Type B pancreatic cell (in vitro differentiated cells): ENCODE measurements at places on chromosomes 16 and 17. TPM values are rescaled to one million over a fixed set of nuclear protein-coding genes. Genes with fewer than 3 reads are reported as not detected.
A peak's percentile ranks its signal among the peaks of the same experiment; 100 is the strongest.

DNA sequence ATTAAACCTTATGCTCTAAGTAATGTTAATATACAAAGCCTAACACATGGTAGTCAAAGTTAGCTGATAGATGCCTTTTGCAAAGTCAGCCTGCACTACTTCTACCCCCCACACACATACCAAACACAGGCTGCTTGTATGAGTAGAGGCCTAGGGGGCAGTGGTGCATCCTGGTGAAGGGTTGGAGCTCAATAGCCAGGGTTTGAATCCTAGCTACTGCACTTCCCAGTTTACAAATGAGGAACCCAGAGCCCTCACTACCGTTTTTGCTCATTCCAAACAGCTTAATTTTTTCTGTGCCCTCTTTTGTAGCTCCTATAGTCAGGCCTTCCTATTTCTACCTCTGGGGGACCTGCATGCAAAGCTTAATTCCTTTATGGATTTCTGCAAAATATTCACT lies 18.9 kb upstream of the HYDIN start:
- H3K27ac ChIP-seq, result no peak overlapping the region
- H3K4me3 ChIP-seq, result no peak overlapping the region
- H3K36me3 ChIP-seq, result no peaks in the 10 kb centered on the region
- no peak for DNase-seq
- H3K27me3 ChIP-seq, result peaks cover 2% of the 10 kb centered on the region

- H3K4me3 ChIP-seq, result no peak overlapping the region
- H3K36me3 ChIP-seq, result peaks cover 7% of the 10 kb centered on the region
- H3K27me3 ChIP-seq, result no peaks in the 10 kb centered on the region
- H3K27ac ChIP-seq, result peak overlapping the region; percentile 20
- DNase-seq, result no peak
Measured at GRCh38 chr17:59825533-59826322, 67.0 kb downstream of the TUBD1 start.

GUCY2D gene
- 0.29 and 0.43 TPM in 2 replicates for total RNA-seq

- H3K4me1 ChIP-seq, result peaks cover 61% of the 10 kb centered on the region
- peaks cover 21% of the 10 kb centered on the region for H3K36me3 ChIP-seq
- no peaks in the 10 kb centered on the region for H3K27me3 ChIP-seq
- no peak overlapping the region for H3K4me3 ChIP-seq
- peak overlapping the region; percentile 68 for H3K27ac ChIP-seq
Measured at GRCh38 chr17:38877130-38877851, 7.4 kb downstream of the LASP1 start.

DNA sequence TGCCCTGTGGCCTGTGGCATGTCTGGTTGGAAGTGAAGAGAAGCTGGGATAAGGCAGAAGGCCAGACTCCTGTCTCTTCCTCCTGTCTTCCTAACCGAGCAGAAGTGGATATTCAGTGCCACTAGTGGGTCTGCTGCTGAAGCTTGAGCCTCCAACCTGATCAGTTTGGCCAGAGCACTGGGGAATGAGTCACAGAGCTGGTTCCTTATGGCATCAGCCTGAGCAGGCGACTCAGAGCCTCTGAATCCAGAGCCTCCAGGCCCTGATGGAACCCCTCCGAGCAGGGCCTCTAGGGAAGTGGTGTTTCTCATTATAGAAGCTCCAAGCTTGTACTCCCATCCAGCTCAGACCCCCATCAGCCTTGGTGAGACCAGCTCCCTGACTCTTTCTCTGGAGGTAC lies 2.0 kb downstream of the WSCD1 start:
- H3K36me3 ChIP-seq, result no peaks in the 10 kb centered on the region
- H3K4me1 ChIP-seq, result peaks cover 12% of the 10 kb centered on the region
- H3K27me3 ChIP-seq, result peaks cover 49% of the 10 kb centered on the region
- no peak for DNase-seq

- no peaks in the 10 kb centered on the region for H3K27me3 ChIP-seq
- no peaks in the 10 kb centered on the region for H3K36me3 ChIP-seq
- no peak overlapping the region for H3K27ac ChIP-seq
- no peak overlapping the region for H3K4me3 ChIP-seq
Measured at GRCh38 chr16:64297863-64298600, 823.8 kb downstream of the CDH11 start.

NLRP1 gene
- total RNA-seq, result 19.7 and 111 TPM in 2 replicates

GRCh38 chr16:50521246-50521900 lies 26.8 kb upstream of the NKD1 start:
- no peaks in the 10 kb centered on the region for H3K27me3 ChIP-seq
- no peak overlapping the region for H3K27ac ChIP-seq
- peak; percentile 6 for DNase-seq
- peaks cover 6% of the 10 kb centered on the region for H3K4me1 ChIP-seq
- H3K4me3 ChIP-seq, result no peak overlapping the region

- H3K4me3 ChIP-seq, result no peak overlapping the region
- H3K27me3 ChIP-seq, result peaks cover 5% of the 10 kb centered on the region
- no peaks in the 10 kb centered on the region for H3K36me3 ChIP-seq
- no peak for DNase-seq
Measured at GRCh38 chr16:84930298-84931106, 80.8 kb downstream of the ZDHHC7 start.

THUMPD1 gene
- total RNA-seq, result 38.5 and 39.0 TPM in 2 replicates

- no peaks in the 10 kb centered on the region for H3K27me3 ChIP-seq
- peaks cover 41% of the 10 kb centered on the region for H3K4me1 ChIP-seq
- no peaks in the 10 kb centered on the region for H3K36me3 ChIP-seq
- H3K4me3 ChIP-seq, result no peak overlapping the region
- no peak for DNase-seq
Measured at GRCh38 chr16:70691223-70692129, 5.6 kb upstream of the MTSS2 start.

DNA sequence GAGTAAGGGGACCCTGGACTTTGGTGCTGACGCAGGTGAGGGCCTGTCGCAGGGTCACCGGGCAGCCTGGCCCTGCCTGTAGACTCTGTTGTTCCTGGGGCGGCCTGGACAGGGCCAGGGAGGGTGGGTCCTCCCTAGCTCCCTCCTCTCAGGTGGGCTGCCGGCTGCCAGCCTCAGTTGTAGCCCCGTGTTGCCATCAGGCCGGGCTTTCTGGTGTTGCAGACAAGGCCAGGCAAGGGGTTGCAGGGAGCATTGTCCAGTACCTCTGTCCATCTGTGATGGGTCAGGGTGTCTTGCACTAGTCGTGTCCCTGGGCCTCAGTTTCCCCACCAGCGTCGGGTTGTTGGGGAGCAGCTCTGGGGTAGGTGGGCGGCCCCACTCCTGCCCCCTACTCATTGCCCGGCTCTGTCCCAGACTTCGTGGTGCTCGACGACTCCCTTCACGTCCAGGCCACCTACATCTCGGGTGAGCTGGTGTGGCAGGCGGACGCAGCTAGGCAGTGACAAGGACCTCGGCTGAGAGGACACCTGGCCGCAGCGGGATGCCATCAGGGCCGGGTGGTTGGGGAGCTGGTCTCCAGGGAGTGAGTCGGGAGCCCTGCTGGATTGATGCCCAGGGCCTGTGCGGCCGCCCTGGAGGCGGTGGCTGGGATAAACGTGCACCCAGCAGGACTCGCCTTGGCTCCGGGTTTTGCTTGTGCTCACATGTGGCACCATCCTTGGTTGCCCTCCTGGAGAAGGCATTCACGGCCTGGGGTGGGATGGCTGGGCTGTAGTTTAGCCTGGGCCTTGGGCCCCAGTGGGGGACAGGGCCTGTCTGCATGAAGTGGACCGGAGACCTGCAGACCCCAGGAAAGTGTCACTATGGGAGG lies 1.9 kb downstream of the CEMP1 start:
- H3K4me3 ChIP-seq, result no peak overlapping the region
- no peaks in the 10 kb centered on the region for H3K27me3 ChIP-seq
- no peaks in the 10 kb centered on the region for H3K4me1 ChIP-seq
- DNase-seq, result peak; percentile 71

DNA sequence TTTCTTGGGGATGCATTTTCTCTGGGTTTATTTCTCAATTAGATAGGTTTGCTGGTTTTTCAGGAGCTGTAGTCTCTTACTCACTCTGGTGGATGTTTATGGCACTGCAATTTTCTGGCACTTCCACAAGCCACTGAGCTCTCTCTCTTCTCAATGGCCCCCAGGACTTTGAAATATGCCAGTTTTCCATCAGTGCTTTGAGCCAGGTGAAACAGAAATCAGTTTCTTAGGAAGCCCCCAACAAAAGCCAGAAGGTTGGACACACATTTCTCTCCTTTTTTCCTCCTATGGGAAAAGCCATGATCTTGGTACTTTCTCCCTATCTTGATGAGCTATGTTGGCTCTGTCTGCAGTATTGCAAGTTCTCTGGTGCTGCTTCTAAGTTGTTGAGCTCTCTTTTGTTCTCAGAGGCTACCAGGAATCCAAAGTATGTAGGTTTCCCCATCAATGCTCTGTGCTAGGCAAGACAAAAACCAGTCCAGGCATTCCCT lies 90.7 kb upstream of the SMIM36 start:
- DNase-seq, result no peak
- no peaks in the 10 kb centered on the region for H3K36me3 ChIP-seq
- H3K27ac ChIP-seq, result no peak overlapping the region

ZACN gene
- total RNA-seq, result 0.29 TPM in 1 of 2 replicates, not detected in the other

OR3A3 gene
- total RNA-seq, result not detected in 2 replicates

SERPINF2 gene
- 28.3 and 36.3 TPM in 2 replicates for total RNA-seq

- no peak overlapping the region for H3K27ac ChIP-seq
- H3K4me1 ChIP-seq, result no peaks in the 10 kb centered on the region
- H3K4me3 ChIP-seq, result no peak overlapping the region
Measured at GRCh38 chr16:2820836-2821486, 3.9 kb downstream of the PRSS21 start.

TM4SF5 gene
- total RNA-seq, result 5.3 and 9.6 TPM in 2 replicates

AGRP gene
- total RNA-seq, result not detected in 2 replicates

GRCh38 chr17:29347831-29348629 lies 42.1 kb upstream of the TAOK1 start:
- H3K36me3 ChIP-seq, result no peaks in the 10 kb centered on the region
- no peak overlapping the region for H3K4me3 ChIP-seq
- H3K4me1 ChIP-seq, result no peaks in the 10 kb centered on the region
- peak overlapping the region; percentile 8 for H3K27ac ChIP-seq
- peaks cover 1% of the 10 kb centered on the region for H3K27me3 ChIP-seq

- H3K36me3 ChIP-seq, result no peaks in the 10 kb centered on the region
- H3K27ac ChIP-seq, result no peak overlapping the region
- H3K4me3 ChIP-seq, result no peak overlapping the region
- DNase-seq, result no peak
- H3K4me1 ChIP-seq, result no peaks in the 10 kb centered on the region
Measured at GRCh38 chr16:64507240-64508024, 614.4 kb downstream of the CDH11 start.

DNA sequence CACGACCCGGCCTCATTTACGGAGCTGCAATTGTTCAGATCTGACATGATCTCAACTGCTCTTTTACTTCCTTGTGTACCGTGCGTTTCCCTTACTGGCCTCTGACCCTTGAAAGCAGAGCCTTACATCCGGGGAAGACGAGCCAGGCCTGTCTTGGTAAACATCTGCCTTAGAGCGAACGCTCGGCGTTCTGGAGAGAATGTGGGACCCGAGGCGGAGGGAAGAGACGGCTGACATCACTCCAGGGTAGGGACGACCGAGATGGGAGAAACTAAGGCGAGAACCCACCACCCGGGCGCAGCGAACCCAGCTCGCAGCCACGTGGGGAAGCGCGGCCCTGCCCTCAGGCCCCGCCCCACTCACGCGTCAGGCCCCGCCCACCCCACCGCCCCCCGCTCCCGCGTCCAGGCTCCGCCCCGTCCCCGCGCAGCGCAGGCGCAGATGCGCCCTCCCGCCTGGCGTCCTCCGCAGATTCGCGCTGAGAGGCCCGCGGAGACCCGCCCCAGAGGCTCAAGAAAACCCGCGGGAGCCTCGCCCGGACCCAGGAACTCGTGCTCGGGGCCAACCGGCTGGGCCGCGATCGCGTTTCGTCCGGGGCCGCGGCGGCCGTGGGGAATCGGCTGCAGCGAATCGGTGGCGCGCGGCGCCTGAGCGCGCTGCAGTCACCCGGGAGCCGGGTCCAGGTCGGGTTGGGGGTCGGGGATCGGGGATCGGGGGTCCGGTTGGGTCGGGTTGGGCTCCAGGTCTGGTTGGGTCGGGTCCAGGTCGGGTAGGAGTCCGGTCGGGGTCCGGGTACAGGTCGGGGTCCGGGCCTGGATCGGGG lies at the start of gene TELO2:
Gene TELO2, plus strand, starts transcription at position 438 of the 823 bp plus-strand sequence. CDS start 922 bp downstream, outside the sequence.
- no peaks in the 10 kb centered on the region for H3K36me3 ChIP-seq
- H3K27ac ChIP-seq, result peak within 1 kb of the TSS; percentile 96
- peaks cover 3% of the 10 kb centered on the region for H3K27me3 ChIP-seq
- H3K4me1 ChIP-seq, result peaks cover 8% of the 10 kb centered on the region
- H3K4me3 ChIP-seq, result peak within 1 kb of the TSS; percentile 97

DNA sequence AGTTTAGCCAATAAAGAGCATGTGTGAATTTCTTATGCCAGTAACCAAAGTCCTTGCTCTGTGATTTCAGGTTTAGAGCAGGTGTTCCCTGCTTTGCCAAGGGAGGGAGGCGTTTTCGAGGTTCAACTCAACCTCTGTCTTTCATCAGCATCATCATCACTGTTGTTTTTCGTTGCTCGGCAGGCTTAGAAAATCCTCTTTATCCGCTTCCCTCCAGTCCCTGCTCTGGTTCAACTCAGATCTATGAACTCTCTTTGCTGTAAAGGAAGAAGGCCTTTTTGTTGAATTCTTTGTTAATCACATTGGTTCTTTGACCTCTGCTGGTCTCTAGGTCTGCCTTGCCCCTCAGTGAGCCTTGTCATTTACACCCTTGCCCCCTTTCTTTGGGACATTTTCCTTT lies 243.9 kb upstream of the RBFOX1 start:
- no peak overlapping the region for H3K27ac ChIP-seq
- no peaks in the 10 kb centered on the region for H3K4me1 ChIP-seq
- DNase-seq, result no peak
- peaks cover 66% of the 10 kb centered on the region for H3K27me3 ChIP-seq
- H3K36me3 ChIP-seq, result no peaks in the 10 kb centered on the region
- no peak overlapping the region for H3K4me3 ChIP-seq

DNA sequence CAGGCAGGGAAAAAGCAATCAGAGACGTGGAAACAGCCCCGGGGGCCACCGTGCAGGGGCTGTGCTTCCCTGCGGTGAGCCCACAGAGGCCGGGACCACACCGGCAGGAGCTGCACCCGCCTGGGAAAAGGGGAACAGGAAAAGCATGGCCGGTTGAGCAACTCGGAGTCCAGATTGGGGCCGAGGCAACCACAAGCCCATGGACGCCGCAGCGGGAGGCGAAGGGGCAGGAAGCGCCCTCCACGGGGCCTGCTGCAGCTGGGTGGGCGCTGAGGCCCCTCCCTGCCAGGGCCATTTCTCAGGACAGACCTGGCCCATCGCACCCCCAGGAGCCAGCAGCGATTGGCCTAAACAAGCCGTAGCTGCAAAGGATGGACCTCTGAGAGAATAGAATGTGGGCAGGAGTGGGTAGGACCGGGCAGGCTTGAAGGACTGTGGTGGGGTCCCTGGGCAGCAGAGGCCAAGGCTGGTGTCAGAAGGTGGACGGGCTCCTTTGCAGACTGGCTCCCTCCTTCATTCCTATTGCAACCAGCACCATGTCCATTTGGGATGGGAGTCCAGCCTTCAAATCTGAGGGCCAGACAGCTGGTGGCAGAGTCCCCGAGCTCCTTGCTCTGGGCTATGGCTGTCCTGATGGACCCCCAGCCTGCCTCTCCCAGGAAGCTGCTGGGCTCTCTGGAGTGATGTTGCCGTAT lies 30.4 kb downstream of the COX4I1 start:
- H3K4me3 ChIP-seq, result no peak overlapping the region
- no peaks in the 10 kb centered on the region for H3K4me1 ChIP-seq
- peaks cover 45% of the 10 kb centered on the region for H3K27me3 ChIP-seq
- no peaks in the 10 kb centered on the region for H3K36me3 ChIP-seq

GRCh38 chr16:10978871-10979446 lies 34.6 kb downstream of the CLEC16A start:
- no peak for DNase-seq
- H3K27me3 ChIP-seq, result no peaks in the 10 kb centered on the region
- H3K36me3 ChIP-seq, result peaks cover 17% of the 10 kb centered on the region
- H3K4me1 ChIP-seq, result peaks cover 68% of the 10 kb centered on the region
- H3K27ac ChIP-seq, result no peak overlapping the region
